Fibroblast of pulmonary artery (primary cell): ENCODE measurements at places on chromosomes 3 and 15.

- peak; percentile 55 for DNase-seq
Observed at GRCh38 chr3:134663721-134664456, 13.1 kb upstream of the KY start.

GRCh38 chr15:69093127-69093526 is 67.3 kb upstream of the GLCE start:
- DNase-seq = peak; percentile 58

GRCh38 chr3:3531476-3531875 is 267.8 kb upstream of the LRRN1 start:
- DNase-seq = no peak

DNA sequence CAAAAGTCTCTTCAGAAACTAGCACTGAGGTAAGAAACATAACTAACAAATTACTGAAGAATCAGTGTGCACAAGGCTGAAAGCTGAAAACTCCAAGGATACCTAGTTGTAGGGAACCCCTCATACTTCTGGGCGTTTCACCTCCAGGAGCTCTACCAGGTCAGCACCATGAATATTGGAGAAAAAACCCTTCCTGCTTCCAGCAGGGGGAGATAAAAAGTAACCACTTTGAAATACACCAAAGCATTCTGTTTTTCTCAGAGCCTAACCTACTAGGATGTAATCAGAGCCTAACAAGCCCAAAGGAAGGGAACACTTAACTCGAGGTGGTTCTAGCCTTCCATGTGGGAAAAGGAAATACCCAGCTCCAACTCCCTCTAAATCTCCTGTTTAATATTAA is 175.8 kb upstream of the MME start:
- peak; percentile 55 for DNase-seq

DNA sequence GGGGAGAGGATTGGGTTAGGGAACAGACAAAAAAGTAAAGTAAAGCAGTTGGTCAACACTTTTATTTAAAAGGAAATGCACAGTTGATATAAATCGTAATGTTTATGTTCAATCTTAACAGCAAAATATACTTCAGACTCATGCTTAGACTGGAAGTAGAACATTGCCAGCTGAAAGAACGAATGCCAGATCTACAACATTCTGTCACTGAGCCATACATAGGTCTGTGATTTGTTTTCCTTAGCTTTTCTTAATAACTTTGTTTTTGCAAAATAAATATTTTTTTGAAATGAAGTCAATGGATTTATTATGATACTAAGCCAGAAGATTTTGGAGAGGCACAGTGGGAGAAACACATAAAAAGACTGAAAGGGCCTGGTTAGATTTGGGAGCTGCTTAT is 62.0 kb downstream of the LEKR1 start:
- DNase-seq = no peak

- DNase-seq = peak; percentile 65
Observed at GRCh38 chr15:70778258-70779076, 15.1 kb upstream of the UACA start.

DNA sequence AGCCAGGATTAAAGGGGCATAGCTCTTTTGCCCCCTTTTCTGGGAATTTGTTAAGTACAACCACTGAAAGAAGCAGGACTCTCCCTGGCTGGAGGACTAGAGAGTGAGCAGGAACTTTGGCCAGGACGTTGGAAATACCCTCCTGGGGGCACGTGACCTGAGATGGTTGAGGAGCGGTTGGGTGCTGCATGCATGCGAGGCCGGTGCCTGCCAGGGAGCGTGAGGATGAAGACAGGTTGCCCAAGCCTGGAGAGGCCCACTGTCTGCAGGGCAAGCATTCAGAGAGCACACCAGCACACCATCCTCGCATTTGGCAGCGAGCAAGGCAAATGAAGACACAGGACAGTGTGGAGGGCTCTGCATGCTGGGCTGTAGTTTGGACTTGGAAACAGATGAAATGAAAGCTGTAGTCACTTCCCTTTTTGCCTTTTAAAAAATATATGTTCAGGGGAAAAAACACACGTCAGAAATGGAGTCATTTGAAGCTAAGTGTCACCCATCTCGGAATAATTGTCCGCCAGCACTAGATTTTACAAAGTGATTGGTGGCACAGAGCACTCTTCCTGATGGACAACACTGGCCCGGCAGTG is 217.6 kb downstream of the SLCO3A1 start:
- no peak for DNase-seq

GRCh38 chr3:125612668-125613067 is 17.4 kb upstream of the OSBPL11 start:
- DNase-seq = no peak

GRCh38 chr15:71043373-71043772 is 71.9 kb upstream of the THSD4 start:
- no peak for DNase-seq

- peak; percentile 25 for DNase-seq
Observed at GRCh38 chr3:36434687-36435426, 54.6 kb downstream of the STAC start.

- peak; percentile 68 for DNase-seq
Observed at GRCh38 chr3:77320514-77320913, 280.6 kb downstream of the ROBO2 start.

DNA sequence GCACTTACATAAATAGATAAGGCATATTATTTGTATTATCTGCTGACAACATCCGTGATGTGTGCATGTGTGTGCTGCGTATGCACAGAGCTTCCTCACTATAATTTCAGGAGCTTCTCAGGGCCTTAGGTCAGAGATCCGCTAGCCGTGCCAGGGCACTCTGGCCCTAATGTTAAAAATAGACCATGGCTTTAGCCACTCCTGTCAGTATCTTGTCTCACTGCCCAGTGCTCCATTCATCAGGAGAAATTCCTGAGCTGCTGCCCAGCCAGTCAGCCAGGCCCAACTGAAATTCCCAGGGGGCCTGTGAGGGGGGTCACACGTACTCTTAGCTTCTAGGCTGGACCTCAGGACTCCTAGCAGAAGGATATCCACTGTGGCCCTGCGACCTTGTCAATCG is 70.0 kb upstream of the ABHD2 start:
- peak; percentile 51 for DNase-seq
